ENCODE measurements at places on chromosomes 3 and 15.
A peak's percentile ranks its signal among the peaks of the same experiment; 100 is the strongest.

DNA sequence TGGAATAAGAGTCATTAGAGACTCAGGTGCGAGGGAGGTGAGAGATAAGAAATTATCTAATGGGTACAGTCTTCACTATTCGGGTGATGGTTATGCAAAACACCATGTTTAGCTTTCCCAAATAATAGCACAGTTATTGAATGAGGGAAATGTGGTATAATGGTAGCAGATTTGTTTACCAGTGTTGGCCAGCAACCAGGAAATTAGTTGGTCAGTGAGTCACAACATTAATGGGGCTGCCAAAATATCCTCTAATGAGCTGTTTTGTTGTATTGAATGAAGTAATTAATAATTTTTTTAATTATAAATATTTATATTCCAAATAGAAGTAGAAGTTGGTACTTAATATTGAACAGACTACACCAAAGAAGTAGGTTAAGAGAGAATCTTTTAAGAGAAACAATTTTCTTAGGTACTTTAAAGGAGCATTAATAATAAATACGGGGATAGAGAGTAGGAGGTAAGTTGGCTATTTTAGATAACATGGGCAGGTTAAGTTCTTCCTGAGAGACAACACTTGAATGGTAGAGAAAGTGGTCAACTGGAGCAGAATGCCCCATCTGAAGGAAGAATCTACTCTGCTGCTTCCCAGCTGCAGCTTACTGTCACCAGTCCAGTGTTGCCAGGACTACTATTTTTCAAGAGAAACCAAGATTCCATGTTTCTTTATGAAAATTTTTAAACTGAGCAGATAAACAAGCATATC, 218.8 kb downstream of the UBE2E2 start:
- H3K27ac ChIP-seq, result no peak overlapping the region
- H3K4me1 ChIP-seq, result no peaks in the 10 kb centered on the region
- no peaks in the 10 kb centered on the region for H3K27me3 ChIP-seq
- no peak overlapping the region for H3K4me3 ChIP-seq
- no peaks in the 10 kb centered on the region for H3K36me3 ChIP-seq

DNA sequence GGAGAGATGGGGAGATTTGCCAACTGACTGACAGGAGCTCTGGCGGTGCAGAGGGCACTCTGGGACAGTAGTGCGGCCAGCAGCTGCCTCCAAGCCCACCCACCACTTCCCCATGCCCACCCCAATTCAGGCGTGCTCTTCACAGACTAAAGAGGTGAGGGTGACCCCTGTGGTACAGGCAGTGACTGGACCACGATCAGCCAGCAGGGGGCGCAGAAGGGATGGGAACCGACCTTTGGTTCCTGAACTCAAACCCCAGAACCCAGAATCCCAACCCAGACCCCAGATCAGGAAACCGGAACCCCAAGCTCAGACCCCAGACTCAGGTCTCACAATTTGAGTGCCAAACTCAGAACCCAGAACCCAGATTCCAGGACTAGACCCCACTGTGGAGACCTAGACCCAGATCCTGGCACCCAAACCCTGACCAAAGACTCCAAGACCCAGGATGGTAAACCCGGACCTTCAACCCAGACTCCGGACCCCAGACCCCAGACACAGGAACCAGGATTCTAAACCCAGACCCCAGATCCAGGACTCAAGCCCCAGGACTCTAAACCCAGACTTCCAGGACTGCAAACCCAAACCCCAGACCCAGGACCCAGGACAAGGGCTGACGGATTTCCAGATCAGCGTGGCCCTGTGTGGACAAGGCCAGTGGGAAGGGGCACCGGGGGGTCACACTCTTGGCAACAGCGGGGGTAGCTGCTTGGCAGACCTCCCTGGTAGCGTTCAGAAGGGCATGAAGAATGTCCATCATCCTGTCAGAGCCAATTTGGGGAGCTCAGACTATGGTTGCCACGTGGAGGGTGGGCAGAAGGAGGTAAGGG, 3.7 kb upstream of the MYL3 start:
- DNase-seq, result peak; percentile 86
- H3K36me3 ChIP-seq, result no peaks in the 10 kb centered on the region
- no peak overlapping the region for H3K4me3 ChIP-seq

DNA sequence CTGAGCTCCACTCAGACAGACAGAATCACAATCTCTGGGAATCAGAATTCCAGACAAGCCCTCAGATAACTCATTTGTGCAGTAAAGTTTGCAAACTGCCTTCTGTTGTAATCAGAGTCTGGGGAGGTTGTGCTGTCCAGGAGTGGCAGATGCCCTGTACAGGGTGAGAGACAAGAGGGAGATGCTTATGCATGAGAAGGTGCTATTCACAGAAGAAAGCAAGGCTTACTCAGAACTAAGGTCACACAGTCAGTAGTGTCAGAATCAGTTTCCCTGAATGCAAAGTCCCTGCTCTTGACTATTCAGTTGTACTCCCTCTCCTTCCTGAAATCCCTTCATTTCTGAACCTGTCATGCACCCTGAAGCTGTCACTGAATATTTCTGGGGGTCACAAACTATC, 43.7 kb downstream of the SRPRB start:
- no peaks in the 10 kb centered on the region for H3K4me1 ChIP-seq
- DNase-seq, result no peak
- H3K36me3 ChIP-seq, result no peaks in the 10 kb centered on the region

GRCh38 chr3:99532246-99532645, 106.1 kb upstream of the COL8A1 start:
- H3K4me3 ChIP-seq, result no peak overlapping the region
- no peaks in the 10 kb centered on the region for H3K4me1 ChIP-seq
- H3K36me3 ChIP-seq, result no peaks in the 10 kb centered on the region
- no peak for DNase-seq
- no peak overlapping the region for H3K27ac ChIP-seq

DNA sequence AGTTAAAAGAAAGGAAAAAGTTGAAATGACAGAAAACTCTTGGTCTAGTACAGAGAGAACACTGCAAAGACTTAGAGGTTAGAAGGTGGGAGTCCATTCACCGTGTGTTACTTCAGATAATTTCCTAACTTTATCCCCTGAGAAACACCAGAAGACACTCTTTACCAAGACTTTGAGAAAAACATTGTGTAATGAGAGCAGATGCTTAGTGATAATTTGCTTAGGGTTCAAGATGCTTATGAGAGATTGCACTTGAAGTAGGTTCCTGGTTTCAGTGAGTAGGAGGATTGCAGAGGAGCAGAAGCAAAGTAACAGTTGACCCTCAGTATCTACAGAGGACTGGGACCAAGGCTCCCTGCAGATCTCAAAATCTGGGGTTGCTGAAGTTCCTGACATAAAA, 594.1 kb downstream of the NR2F2 start:
- H3K27ac ChIP-seq, result no peak overlapping the region
- H3K4me3 ChIP-seq, result no peak overlapping the region
- no peak for DNase-seq

DNA sequence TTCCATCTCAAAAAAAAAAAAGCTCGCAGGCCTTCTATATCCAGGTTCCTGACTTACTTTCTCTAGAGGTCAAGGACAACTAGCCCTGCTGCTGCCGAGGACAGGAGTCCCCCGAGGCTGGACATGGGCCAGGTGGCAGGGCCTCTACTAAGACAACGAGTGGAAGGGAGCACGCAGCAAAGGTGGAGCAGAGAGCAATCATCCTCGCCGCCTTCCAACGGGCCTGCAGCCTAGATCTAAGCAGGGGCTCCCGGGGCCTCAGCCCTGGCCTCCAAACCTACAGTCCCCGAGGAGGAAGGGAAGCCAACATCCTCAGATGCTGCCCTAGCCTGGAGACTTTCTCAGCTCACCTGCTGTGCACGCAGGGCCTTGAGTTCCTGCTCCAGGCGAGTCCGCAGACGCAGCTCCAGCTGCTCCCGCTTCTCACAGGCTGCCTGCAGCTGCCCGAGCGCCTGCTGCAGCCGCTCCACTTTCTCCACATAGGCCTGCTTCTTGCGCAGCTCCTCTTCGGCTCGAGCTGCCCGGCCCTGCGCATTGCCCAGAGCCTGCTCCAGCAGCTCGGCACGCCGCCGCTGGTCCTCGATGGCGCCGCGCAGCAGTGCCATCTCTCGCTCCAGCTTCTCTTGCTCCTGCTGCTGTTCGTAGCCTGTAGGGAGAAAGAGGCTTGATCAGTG, 12.9 kb downstream of the AMOTL2 start:
- no peaks in the 10 kb centered on the region for H3K27me3 ChIP-seq
- peaks cover 78% of the 10 kb centered on the region for H3K36me3 ChIP-seq
- no peak for DNase-seq

GRCh38 chr3:86771741-86772512, 219.0 kb downstream of the VGLL3 start:
- H3K4me3 ChIP-seq, result no peak overlapping the region
- no peaks in the 10 kb centered on the region for H3K36me3 ChIP-seq
- peaks cover 4% of the 10 kb centered on the region for H3K27me3 ChIP-seq
- H3K4me1 ChIP-seq, result no peaks in the 10 kb centered on the region
- H3K27ac ChIP-seq, result no peak overlapping the region
- DNase-seq, result no peak

DNA sequence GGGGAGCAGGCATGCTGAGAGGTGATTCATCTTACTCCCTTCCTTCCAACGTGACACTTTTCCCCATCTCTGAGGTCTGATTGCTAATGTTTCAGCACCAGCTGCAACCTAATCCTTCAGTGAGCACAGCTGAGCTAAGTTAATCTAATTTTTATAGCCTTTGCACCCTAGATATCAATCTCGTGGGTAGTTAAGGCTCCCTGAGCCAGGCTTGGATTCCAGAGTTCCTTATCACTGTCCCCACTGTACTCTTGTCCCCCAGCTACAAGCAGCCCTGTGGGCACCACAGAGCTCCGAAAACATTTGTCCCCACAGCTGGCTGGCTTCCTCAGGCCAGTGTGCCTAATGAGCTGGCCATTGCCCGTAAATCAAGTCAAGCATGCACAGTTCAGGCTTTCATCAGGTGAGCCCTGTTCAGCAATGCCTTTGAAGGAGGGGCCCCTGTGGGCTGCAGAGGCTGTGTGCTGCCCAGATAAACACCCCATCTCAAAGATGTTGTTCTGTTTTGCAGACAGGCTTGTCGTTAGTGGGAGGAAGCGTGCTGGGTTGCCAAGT, 376.9 kb upstream of the RASGRP1 start:
- no peaks in the 10 kb centered on the region for H3K27me3 ChIP-seq
- H3K4me1 ChIP-seq, result no peaks in the 10 kb centered on the region
- H3K4me3 ChIP-seq, result no peak overlapping the region
- H3K36me3 ChIP-seq, result no peaks in the 10 kb centered on the region

DNA sequence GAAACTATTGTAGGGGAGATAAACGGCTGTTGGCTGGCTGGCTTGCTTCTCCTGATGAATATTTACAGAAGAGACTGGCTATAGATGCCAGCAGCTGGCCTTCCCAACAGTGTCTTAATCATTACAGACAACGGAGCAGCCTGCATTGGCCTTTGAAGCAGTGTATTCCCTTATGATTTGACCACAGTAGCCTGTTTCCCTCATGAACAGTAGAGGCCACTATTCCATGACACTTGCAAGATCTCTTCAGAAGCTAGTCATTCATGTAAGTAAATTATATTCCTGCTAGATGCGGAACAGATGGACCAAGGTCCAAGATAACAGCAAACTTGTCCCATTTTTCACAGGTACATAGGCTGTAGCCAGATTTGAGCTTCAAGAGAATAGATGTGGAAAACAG, 47.3 kb downstream of the TMCO5A start:
- H3K27me3 ChIP-seq, result no peaks in the 10 kb centered on the region
- no peak overlapping the region for H3K4me3 ChIP-seq
- no peaks in the 10 kb centered on the region for H3K4me1 ChIP-seq

DNA sequence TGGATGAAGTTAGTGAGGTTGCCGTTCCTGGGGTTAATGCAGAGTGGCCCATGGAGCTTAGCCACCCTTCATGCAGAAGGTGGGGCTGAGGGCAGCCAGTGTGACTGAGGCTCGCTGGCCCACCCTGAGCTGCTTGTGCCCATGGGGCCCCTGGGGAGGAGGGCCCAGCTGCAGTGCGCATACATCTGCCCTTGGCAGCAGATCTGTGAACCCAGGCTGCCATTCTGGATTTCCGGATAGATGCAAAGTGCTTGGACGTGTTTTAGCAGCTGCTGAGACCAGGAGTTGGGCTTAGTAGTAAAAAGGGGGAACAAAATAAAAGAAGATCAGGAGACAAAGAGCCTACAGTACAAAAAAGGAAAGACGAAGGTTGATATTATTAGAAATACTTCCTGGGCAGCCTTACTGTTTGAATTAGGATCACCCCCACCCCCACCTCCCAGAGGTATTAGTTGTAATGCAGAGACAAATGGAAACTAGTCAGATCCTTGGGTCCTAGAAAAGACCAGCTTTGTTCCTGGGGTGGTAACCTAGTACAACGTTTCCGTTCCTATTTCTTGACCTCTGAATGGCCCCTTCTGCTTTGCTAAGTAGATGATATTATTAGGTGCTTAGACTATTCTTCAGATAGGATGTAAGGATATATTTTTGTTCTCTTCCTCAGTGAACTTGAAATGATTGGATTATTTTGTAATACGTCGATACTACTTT, 70.2 kb downstream of the IGF1R start:
- no peak overlapping the region for H3K27ac ChIP-seq
- H3K27me3 ChIP-seq, result no peaks in the 10 kb centered on the region
- no peak for DNase-seq
- H3K4me3 ChIP-seq, result no peak overlapping the region
- H3K4me1 ChIP-seq, result no peaks in the 10 kb centered on the region

DNA sequence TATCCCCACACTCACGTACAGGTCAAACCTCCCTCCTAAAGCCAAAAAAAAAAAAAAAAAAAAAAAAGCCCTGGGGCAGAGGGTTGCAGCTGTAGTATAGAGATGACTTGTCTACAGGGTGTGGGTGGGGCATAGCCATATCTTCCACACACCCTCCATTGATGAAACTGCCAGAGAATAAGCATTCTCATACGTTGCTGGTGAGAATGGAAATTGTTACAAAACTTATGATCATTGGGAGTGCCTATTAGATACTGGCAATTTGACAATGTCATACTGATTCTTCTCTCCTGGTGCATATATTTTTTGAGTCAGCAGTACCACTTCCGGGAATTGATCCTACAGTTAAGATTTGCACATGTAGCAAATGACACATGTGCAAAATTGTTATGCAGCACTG, 11.0 kb upstream of the CTNNB1 start:
- H3K27ac ChIP-seq, result no peak overlapping the region
- no peaks in the 10 kb centered on the region for H3K27me3 ChIP-seq
- DNase-seq, result no peak
- H3K36me3 ChIP-seq, result no peaks in the 10 kb centered on the region
- no peaks in the 10 kb centered on the region for H3K4me1 ChIP-seq
- H3K4me3 ChIP-seq, result no peak overlapping the region

GRCh38 chr3:26630669-26631389, 8.3 kb downstream of the LRRC3B start:
- no peak for DNase-seq
- H3K27ac ChIP-seq, result no peak overlapping the region
- no peaks in the 10 kb centered on the region for H3K36me3 ChIP-seq
- no peak overlapping the region for H3K4me3 ChIP-seq

DNA sequence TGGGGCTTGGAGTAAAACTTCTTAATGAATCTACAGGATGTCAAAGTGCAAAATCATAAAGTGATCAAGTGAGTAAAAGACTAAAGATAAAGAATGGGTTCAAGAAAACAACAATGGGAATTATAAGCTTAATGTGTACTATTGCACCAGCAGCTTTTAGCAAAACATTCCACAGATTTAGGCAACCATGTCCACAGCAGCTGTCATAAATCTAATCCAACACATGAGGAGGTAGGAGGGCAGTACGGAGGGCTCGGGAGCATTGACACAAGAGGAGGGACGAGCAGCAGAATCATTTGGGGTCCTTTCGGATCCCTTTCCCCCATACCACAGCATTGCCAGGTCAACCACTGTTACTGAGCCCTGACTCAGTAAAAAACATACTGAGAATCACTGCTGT, 464.3 kb upstream of the WNT5A start:
- H3K36me3 ChIP-seq, result no peaks in the 10 kb centered on the region
- no peaks in the 10 kb centered on the region for H3K27me3 ChIP-seq
- no peaks in the 10 kb centered on the region for H3K4me1 ChIP-seq
- no peak for DNase-seq

GRCh38 chr3:160437083-160437455, 12.5 kb downstream of the TRIM59 start:
- no peaks in the 10 kb centered on the region for H3K4me1 ChIP-seq
- DNase-seq, result no peak
- H3K36me3 ChIP-seq, result no peaks in the 10 kb centered on the region
- H3K27ac ChIP-seq, result no peak overlapping the region

All from right lobe of liver (tissue), 6 donors.